ENCODE measurements at places on chromosomes 4 and X.

DNA sequence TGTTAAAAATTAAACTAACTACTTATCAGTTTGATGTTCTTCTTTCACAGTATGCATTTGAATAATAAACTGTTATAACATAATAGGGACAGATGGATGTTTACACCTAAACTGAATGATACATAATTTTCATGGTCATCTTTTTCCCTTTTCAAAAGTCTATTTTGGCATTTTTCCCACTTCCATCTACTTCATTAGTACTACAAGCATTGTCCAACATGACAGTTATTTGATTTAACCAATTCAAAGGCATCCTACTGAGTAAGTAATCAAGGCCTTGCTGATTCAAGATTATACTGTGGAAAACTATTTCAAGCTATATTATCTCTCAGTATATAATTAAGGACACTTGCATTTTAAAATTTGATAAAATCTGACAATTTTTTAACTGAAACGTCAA is 212.9 kb downstream of the FAT4 start:
- DNase-seq = no peak

DNA sequence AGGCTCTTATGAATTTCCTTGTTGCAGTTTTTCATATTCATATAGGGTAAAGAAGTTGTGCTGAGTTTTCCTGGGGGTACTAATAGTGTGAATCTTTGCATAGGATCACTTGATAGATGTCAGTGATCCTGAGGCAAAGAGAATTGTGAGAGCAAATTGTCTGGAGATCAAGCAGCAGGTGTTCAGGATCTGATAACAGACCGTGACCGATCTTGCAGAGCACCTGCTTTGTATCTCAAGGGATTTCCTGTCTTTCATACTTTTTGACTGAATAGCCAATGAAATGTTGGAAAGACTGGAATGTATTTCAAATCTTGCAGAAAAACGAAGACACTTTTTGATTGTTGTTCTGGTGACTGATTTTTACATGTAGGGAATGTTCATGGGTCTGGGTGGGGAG is 914.5 kb downstream of the STIM2 start:
- no peak for DNase-seq

DNA sequence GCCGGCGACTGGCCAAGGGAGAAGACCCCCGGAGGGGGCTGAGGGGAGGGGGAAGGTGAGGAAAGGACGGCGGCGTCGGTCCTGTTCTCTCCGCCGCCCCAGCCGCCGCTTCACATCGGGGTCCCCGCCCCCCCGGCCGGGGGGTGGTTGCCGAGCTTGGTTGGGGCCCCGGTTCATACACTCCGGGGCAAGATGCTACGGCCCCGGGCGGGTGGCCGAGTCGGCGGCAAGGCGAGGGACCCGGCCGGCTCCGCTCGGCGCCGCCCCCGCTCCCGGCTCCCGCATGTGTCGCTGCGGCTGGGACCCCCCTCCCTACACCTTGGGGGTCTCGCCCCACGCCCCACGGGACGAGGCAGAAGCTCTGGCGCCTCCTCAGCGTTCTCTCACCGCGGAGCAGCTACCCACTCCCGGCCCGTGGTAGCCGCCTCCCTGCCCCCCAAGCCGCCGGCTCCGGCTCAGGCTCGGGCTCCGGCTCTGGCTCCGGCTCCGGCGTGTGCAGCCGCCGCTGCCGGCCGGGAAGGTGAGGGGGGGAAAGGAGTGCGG is 461 bp downstream of the FBXW7 start:
- DNase-seq = no peak

DNA sequence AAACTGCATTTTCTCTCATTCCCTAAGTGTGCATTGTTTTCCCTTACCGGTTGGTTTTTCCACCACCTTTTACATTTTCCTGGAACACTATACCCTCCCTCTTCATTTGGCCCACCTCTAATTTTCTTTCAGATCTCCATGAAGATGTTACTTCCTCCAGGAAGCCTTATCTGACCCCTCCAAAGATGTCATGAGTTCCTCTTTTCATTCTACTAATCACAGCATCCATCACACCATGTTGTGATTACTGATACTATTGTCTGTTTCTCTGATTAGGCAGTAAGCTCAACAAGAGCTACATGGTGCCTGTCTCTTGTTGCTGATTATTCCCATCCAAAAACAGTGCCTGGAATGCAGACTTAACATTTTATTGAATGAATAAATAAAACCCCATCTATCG is 2.9 kb upstream of the AFP start:
- no peak for DNase-seq

- peak; percentile 46 for DNase-seq
These were observed 312.8 kb downstream of the TENM3 start for GRCh38 chr4:182555997-182556418.

- no peak for DNase-seq
These were observed 66.0 kb upstream of the CHRNA9 start for GRCh38 chr4:40269133-40269532.

GRCh38 chr4:102402223-102402622 is 56.9 kb upstream of the SLC39A8 start:
- DNase-seq = no peak

DNA sequence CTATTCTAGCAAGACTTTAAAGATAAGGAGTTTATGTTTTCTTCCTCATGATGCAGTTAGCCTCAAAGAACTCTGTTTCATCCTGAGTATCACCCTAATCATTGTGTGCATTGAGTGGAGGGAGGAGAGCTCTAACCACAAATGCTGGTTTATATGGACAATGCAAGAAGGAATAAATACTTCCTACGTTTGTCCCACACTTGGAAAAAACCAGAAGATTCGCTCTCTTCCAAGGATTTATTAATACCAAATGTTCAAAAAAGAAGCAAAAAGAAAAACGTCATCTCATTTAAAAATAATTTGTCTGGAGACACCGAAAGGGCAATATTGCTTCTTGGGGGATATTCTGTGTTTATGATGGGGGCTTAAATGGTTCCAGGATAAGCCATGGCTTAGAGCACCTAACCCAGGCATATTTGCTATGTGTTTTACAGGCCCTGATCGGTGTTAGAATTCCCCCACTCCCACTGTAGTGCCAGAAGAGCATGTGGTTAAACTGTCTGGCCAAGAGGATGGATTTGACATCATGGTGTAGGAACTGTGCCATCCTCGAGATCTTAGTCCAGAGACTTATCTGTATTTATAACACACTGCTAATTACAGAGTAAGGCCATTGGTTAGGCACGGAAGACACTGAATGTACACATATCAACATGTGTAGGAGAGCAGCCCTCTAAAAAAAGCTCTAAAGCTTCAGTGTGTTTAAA is 227.2 kb downstream of the ANK2 start:
- no peak for DNase-seq

GRCh38 chrX:85685843-85686242 is 306.4 kb upstream of the POF1B start:
- DNase-seq = no peak

DNA sequence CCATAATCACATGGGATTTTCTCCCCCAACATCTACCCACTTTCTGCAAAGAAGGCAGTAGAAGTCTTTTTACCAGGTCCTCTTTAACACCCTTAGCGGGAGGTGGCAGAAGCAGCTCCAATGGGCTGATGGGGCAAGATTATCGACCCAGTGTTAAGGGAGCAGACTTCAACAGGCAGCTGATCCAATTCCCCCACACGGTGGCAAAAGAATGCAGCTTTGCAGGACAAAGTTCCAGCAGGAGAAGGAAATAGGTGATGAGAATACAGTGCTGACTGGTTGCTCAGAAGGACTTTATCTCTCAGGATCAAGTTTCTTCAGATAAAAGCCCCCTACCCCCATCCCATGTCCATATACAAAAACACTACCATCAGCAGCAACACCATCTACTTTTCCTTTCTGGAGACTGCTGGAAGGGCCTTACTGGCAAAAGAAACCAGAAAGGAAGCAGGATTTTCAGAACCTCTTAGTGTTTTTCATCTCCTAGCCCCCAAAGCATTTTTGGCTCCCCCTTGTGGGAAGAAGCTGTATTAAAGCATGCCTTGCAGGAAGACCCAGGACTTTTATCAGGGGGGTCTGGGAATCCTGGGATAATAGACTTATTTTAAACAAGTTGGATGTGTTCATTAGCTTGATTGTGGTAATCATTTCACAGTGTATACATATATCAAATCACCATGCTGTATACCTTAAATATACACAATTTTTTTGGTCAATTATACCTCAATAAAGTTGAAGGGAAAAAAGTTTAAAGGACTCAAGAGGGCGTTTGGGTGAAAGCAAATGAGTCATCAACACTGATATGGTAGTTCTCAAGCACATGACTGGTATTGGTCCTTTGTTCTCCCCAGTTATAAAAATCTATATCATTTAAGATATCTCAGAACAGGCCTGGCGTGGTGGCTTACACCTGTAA is 146.4 kb downstream of the GPC3 start:
- DNase-seq = no peak

GRCh38 chr4:141352331-141352730 is 131.6 kb downstream of the ZNF330 start:
- DNase-seq = no peak

DNA sequence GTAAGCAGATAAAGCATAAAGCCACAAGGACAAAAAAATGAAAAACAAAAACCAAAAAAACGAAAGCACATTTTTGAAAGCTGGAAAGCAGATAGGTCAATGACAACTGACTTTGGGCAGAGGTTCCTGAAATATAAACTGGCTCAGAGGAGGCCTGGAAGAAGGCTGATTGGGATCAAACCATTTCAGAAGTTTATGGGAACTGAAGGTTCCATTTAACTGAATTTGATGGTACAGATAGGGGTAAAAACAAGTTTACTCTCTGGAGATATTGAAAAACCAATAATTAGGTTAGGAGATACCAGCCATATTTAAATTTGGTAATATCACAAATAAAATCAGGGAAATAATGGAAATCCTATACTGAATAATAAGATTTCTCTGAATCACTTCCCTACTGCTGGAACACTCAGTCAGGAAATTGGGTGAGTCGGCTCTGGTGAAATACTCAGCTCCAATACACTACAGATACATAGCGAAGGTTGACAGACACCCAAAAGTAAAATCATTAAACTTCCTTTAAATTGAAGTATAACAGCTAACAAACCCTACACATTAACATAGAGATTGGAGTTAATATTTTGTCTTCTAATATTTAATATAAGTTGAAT is 1584.3 kb downstream of the STIM2 start:
- no peak for DNase-seq

GRCh38 chr4:154010371-154010770 is 221.5 kb upstream of the SFRP2 start:
- DNase-seq = no peak

GRCh38 chr4:151797131-151797530 is 36.3 kb upstream of the GATB start:
- DNase-seq = no peak

DNA sequence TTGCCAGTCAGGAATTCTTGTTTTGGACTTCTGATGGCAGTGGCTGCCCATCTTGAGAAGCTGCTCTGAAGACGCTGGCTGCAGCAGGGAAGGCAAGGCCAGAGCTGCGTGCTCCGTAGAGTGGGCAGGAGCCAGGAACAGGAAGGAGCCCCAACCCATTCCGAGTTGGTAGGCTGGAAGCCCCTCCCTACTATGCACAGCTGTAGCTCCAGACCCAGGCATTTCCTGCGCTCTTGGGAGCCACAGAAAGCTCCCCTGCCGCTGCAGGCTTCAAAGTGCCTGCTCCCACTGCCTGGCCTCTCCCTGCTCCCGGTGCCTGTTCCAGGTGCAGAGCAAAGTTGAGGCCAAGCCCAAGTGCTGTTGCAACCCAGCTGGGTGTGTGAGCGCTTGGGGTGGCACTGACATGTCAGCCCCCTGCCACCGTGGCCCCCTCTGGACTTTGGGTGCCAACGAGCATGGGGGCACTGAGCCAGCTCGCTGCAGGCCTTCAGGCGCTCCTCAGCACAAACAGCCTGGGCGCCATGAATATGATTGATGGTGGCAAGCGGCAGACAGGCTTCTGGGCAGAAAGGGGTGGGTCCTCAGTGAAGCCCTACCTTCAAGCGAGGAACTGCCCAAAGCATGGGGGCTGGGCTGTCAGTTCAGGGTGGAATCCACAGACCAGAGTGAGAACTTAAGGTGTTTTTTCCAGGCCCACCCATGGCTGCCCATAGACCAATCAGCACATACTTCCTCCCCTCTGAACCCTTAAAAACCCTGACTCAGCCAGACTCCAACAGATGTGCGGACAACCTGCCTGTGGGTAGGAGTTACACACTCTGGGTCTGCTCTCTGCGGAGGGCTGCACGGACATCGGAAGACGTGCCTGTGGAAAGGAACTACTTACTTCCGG is 677.2 kb upstream of the INTU start:
- DNase-seq = no peak

DNA sequence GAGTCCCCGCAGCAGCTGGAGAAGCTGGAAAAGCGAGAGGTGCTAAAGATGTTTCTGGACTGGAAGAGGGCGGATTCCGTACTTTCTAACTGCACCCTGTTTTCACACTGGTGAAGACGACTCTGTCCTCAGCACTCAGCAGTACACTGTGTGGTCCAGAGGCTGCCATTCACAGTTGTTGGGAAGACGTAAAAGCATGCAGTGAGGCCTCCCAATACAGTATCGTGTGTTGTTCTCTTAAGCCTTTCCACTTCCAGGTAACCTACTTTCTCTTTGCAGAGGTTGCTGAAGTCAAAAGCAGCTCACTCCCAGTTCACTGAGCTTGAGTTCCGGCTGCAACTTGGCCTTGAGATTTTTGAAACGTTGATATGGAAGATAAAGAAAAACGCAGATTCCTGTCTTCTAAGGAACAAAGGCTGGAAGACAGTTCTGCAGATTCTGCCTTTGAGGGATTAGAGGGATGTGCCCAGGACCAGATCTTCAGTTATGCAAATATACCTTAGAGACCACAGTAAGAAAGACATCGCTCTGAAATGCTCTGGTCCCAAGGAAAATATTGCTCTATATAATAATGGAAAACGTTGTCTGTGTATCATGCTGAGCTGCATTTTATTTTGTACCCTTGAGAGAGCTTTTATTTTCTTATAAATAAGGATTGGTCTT is 540.9 kb downstream of the TRIML1 start:
- no peak for DNase-seq

DNA sequence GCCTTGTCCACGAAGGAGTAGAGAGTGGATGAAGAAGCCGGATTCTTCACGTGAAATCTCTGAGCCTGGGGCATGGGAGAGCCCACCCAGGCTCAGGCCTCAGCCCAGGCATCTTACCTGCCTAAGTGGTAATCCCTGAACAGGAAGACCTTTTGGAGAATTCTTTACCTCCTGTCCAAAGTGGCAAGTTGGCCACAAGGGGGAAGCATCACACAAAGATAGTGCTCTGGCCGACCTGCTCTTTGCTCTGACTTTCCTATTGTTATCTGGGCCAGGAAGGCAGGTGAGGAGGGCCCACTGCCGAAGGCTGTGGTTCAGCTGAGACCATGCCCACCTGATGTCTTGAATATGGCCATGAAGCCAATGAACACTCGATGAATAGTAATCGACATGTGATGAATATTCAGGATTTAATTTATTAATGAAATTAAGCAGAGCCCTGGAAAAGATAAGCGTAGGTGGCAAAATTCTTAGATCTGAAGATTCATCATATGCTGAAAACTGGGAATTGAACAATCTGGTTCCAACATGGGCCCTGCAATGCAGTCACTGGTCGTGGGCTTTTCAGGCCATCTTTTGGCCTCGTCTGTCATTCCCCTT is 93.8 kb downstream of the PDGFRA start:
- DNase-seq = peak; percentile 73

DNA sequence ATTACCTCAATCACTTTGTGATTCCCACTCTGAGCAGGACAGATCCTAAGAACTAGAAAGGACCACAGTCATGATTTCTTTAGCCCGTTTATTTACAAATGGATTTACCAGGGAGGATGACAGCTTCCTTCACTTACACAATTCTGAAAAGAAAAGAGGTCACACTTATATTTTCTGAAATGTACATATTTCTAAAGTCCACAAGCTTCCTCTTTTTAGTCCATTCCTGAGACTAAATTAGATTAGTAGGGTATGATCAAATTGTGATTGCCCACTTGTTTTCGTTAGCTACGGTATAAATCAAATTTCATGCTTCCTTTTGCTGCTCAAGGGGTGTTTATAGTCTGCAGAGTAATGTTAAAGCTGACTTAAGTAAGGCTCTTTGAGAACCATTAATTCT is 7.6 kb upstream of the AMELX start:
- DNase-seq = no peak

Measured in DMS153 (cell line).